Heart right ventricle (tissue), 16 donors: ENCODE measurements at places on chromosomes 5 and 9.

DNA sequence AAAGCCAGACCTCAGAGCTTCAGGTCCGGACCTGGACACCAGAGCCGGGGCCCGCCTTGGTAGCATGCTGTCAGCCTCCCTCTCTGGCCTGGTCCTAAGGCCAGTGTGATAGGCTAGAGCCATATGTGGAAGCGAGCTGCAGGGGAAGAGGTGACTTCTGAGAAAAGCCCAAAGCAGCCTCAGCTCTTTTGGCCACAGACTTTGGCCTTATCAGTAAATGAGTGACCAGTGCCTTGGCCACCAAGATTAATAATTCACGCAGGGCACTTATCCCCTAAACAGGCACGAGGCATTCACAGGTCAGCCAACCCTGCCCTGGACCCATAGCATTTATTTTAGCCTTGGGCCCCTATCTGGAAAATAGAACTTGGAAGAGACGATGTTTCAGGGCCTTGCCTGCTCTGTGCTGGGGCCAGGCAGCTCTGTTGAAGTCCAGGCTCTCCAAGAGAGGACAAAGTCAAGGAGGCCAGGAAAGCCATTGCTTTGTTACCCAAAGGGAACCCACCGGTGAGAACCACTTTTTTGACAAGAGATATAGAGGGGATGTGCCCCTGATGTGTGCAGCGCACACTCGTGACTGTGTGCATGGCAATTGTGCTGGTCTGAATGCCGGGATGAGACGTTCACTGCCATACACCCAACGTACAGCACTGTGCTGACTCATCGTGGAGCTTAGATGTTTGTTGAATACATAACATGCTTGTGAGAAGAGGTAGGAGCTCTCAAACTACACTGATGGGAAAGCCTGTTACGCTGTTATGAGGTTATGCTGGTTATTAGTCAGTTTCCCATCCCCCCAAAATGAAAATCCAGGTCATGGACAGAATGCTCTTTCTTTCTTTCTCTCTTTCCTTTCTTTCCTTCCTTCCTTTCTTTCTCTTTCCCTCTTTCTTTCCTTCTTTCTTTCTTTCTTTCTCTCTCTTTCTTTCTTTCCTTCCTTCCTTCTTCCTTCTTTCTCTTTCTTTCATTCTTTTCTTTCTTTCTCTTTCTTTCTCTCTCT is 5.0 kb upstream of the SLC34A1 start:
- no peak for DNase-seq

GRCh38 chr9:69115621-69116020 is 58.5 kb upstream of the TJP2 start:
- no peak for DNase-seq

- no peak for DNase-seq
Measured at GRCh38 chr5:158522776-158523175, 576.9 kb downstream of the EBF1 start.

GRCh38 chr5:44565360-44565759 is 176.1 kb upstream of the FGF10 start:
- DNase-seq: no peak

GRCh38 chr9:93960971-93961841 is 6.1 kb upstream of the BARX1 start:
- no peak for DNase-seq

DNA sequence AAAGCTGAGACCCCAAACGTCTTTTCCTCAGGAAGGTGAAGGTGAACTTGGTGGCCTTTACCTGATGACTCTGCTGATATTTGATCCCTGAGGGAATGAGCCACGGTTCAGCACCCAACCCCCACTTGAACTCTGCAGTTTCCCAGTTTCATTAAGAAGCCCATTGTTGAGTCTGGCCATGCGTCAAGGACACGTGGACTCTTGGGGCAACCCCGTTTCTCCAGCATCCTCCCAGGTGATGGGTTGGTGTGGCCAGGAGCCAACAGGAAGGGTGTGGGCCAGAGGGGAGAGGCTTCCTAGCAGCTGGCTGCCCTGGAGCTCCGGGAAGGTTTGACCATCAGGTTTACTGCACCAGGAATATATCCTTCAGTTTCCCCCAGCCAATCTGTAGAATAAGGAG is 59.5 kb upstream of the GNE start:
- no peak for DNase-seq

DNA sequence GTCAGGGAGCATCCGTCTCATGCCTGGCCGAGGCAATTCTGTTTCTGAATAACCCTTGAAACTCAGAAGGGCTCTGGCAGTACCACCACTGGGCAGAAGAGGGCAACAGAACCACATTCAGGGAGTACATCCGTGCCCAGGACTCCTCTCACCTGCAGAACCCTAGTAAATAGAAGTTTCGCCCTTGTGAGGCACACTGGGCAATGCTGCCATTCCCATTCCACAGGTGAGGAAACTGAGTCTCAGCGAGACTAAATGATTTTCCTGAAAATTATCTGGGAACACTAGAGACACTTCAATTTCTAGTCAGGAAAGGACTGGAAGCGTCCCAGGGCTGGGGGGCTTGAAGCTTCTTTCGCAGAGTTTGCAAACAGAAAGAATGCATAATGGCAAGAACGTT is 74.7 kb downstream of the FGF1 start:
- DNase-seq: peak; percentile 81

- DNase-seq: no peak
Measured at GRCh38 chr9:118439441-118439840, 735.2 kb downstream of the TLR4 start.

- no peak for DNase-seq
Measured at GRCh38 chr5:158309088-158309807, 450.3 kb upstream of the CLINT1 start.

DNA sequence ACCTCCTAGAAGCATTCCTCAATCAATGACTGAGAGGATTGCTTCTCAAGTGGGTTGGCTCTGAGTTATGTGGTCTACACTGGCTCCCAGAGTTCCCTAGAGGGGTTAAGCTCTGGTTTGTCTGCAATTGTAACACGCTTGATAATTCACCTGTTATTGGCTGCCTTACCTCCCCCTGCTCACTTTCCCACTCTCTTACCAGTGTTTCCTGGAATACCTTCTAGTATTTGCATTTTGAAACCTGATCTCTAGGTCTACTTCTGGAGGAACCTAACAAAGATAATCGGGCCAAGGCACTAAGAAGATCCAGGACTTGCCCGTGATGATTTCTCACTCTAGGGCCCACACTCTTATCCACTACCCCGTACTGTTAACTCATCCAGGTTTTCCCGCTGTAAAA is 110.1 kb upstream of the MAP3K1 start:
- DNase-seq: no peak

DNA sequence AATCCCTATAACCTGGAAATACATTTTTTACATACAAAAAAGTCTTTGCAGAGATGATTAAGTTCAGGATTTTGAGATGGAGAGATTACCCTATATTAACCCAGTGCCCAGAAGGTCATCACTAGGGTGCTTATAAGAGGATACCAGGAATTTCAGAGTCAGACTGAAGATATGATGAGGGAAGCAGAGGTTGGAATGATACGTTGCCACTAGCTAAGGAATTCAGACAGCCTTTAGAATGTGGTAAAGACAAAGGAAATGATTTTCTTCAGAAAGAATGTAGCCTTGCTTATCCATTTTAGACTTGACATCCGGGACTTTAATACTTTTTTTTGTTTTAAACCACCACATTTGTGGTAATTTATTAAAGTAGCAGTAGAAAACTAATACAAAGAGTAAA is 2176.8 kb upstream of the C9orf72 start:
- DNase-seq: no peak

GRCh38 chr9:28598408-28598807 is 1025.1 kb upstream of the C9orf72 start:
- DNase-seq: no peak

DNA sequence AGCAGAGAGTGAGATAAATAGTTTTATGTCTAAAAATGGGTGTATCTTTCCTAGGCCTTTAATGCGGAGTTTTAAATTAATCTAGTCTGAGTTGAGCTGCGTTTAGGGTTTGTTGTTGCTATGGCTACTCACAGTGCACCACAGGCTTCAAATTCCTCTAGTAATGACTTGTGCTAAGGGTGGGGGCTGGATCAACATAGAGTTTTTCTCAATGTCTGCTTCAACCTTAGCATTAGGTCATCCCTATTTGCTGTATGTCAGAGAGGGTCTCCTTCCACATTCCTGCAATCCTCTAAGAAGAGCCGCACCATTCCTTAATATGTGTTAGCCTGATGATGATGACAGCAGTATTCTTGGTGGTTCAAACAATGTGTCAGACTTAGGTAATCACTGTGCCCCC is 465.6 kb upstream of the KIF2A start:
- no peak for DNase-seq

GRCh38 chr5:159427180-159428012 is 97.1 kb upstream of the IL12B start:
- no peak for DNase-seq

DNA sequence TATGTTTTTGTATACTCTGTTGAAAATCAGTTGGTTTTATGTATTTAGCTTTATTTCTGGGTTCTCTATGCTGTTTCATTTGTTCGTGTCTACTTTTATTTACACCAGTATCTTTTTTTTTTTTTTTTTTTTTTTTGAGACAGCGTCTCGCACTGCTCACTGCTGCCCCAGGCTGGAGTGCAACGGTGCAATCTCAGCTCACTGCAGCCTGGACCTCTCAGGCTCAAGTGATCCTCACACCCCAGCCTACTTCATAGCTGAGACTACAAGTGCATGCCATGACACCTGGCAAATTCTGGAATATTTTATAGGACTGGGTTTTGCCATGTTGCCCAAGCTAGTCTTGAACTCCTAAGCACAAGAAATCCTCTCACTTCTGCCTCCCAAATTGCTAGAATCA is 869.4 kb upstream of the CDH6 start:
- no peak for DNase-seq

DNA sequence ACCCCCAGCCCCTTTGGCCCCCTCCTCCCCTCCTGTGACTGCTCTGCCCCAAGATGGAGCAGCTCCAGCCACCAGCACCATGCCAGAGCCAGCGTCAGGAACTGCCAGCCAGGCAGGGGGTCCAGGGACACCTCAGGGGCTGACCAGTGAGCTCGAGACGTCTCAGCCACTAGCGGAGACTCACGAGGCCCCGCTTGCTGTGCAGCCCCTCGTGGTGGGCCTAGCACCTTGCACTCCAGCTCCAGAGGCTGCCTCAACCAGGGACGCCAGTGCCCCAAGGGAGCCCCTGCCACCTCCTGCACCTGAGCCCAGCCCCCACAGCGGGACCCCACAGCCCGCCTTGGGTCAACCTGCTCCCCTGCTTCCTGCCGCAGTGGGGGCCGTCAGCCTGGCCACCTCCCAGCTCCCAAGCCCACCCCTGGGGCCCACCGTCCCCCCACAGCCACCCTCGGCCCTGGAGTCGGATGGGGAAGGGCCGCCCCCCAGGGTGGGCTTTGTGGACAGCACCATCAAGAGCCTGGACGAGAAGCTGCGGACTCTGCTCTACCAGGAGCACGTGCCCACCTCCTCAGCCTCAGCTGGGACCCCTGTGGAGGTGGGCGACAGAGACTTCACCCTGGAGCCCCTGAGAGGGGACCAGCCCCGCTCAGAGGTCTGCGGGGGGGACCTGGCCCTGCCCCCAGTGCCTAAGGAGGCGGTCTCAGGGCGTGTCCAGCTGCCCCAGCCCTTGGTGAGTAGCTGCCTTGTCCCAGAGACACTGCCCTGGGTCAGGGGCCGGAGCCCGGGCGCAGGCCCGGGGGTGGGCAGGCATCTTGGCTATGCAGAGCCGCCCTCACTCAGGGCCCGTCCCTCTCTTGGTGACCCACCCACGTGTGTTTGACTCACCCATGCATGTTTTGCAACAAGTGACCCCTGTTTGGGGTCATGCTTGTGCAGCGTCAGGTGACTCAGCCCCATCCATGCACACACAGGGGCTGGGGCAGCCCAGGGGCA is 105.2 kb downstream of the WNK2 start:
- no peak for DNase-seq

DNA sequence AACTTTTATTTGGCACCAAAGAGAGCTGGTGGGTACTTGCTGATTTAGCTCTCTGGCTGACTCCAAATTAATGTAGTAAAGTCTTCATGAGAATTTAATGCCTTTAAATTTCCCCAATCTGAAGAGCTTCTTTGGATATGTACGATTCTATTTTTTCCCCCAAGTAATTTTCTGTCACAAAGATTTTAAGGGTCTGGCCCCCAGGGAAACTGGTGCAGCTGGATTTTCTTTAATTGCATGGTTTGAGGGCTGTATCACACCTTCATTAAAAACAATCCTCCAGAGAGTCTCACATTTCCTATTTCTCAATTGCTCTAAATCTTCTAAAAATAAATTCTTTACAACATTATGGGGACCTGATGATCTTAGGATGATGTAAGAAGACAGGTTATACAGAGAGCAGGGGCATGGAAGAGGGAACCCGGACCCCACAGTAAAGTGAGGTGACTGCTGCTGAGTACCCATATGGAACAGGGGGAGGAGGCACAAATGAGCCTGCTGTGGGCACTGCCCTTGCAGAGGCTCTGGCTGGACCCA is 158.9 kb downstream of the ENTREP1 start:
- DNase-seq: no peak

DNA sequence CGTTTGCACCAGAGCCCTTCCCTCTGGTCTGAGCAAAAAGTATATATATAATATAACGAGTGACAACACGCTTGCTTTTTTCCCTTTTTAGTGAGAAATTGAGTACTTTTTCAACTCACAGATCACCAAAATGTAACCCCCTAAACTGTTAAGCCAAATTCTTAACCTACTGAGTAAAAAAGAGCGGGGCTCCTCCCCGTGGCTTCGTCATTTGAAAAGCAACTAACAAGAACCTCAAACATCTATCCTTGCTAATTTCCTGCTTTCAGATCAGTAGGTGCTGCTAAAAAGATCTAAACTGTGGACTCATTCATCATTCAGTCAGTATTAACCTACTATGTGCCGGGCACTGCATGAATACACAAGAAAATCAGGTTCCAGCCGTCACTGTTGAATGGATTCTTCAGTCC is 1.0 kb upstream of the PTBP3 start:
- no peak for DNase-seq

DNA sequence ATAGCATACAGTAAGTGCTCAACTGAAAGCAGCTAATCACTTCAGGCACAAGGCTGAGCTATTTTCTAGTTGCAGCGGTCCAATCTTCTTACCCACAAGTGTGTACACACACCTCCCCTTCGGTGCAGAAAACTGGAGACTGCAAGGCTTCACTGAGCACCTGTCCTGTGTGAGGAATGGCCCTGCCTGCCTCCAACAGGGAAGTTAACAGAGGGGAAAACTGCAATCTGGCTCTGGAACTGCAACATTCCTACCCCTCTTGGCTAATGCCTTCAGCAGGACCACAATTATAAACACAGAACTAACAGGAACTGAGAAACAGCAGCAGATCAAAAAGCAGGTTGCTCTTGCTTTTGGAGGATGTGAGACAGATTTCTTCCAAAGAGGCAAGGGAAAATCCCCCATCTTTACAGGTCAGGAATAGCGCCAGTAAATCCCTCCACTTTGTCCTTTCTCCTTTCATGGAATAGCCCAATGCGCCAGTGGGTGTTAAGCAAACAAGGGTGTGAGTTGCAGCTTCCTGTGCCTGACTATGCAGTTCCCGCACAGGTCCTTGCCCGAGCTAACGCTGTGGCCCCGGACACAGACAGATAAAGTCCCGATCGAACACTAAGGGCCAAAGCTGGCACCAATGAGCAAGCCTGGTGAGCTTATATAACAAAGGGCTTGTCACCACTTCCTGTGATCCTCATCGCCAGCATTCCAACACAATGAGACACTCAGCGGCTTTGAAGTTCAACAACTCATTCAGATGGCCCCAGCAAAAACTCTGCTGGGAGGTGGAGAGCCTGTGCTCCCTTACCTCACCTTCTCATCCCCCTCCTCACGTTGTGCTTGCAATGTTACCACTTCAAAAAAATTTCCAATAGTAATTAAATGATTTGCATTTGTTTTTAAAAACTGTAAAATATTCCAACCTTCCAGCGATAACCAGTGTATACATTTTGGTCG is 21.5 kb downstream of the SHB start:
- peak; percentile 42 for DNase-seq
